ENCODE measurements at places on chromosomes 11 and 22. TPM values are rescaled to one million over a fixed set of nuclear protein-coding genes. Genes with fewer than 3 reads are reported as not detected.
A peak's percentile ranks its signal among the peaks of the same experiment; 100 is the strongest.

DNA sequence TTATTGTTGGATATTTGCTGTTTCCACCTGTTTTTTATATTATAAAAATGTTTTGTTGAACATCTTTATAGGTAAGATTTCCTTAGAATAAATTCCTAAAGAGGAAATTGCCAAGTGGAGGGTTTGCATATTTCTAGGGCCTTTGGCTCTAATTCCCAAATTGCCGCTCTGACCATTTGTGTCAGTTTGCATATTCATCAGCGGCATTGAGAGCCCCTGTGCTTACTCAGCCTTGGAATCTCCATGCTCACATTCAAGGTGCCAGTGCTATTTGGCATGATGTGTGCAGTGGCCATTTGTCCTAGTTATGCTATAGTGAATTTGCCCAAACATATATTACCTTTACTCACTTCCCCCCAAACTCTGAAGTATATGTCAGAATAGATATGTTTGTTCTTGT is 25.5 kb downstream of the KREMEN1 start:
- H3K36me3 ChIP-seq: no peaks in the 10 kb centered on the region
- H3K4me3 ChIP-seq: no peak overlapping the region
- no peak overlapping the region for H3K27ac ChIP-seq
- H3K4me1 ChIP-seq: peaks cover 10% of the 10 kb centered on the region
- H3K27me3 ChIP-seq: no peaks in the 10 kb centered on the region
- DNase-seq: no peak

SLC22A6 gene
- not detected for total RNA-seq

- no peak overlapping the region for H3K27ac ChIP-seq
- no peaks in the 10 kb centered on the region for H3K4me1 ChIP-seq
- H3K36me3 ChIP-seq: no peaks in the 10 kb centered on the region
- DNase-seq: peak; percentile 99
- H3K4me3 ChIP-seq: no peak overlapping the region
Measured at GRCh38 chr22:46661221-46661851, 41.1 kb downstream of the GRAMD4 start.

DNA sequence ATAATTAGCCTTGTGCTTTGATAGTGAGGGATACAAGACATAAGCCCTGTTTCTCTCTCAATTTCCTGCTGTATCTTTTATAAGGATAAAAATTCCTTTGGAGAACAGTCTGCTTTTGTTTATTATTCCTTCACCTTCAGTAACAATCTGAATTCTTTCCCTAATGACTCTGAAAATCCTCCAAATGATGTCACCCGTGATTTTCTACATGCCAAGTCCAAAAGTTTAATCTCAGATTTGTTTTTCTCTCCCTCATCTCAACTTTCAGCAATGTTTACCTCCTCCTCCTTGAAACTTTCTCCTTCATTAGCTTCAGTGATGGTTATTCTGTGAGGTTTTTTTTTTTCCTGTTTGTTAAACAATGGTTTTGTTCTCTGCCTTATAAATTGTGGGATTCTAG is 2.2 kb downstream of the OR51E2 start:
- no peak for DNase-seq
- H3K27ac ChIP-seq: no peak overlapping the region

ENTHD1 gene
- total RNA-seq: not detected

DNA sequence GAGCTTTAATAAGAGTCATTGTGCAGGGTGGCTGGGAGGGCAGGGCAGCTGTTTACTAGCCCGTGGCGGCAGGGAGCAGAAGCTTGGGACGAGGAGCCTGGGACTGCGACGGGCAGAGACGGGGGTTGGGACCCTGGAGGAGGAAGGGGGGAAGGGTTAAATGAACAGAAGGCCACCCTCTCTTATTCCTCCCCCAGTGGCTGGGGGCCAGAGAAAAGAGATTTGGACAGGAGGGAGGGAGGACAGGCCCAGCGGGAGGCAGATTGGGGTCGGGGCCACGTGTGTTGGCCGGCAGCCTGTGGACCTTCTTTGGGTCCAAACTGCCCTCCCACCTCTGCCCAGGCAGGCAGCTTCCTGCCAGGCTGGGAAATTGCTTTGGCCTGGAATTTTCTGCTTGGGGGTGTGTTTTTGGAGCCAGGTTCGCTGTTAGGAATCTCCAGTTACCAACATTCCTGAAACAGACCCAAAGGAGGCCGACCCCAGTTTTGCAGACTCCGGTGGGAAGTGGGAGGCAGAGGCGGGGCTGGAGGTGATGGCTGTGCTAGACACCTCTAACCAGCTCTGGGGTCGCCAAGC is 50.2 kb downstream of the APOL3 start:
- H3K27me3 ChIP-seq: no peaks in the 10 kb centered on the region
- no peaks in the 10 kb centered on the region for H3K4me1 ChIP-seq
- no peak for DNase-seq
- H3K27ac ChIP-seq: no peak overlapping the region

DNA sequence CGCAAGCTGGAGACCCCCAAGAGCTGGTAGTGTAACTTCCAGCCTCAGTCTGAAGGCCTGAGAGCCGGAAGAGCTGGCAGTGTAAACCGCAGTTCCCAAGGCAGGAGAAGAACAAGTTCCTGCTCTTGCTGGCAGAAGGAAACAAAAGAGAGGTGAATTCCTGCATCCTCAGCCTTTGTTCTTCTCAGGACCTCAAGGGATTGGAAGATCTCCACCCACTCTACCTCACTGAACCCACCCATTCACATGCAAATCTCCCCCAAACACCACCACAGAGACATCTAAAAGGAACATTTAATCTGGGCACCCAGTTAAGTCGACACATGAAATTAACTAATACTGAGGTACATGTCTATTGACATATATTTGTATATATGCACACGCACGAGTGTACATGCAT is 1310.3 kb downstream of the TBC1D22A start:
- H3K4me1 ChIP-seq: no peaks in the 10 kb centered on the region
- H3K27me3 ChIP-seq: no peaks in the 10 kb centered on the region
- no peak for DNase-seq
- H3K4me3 ChIP-seq: no peak overlapping the region
- no peaks in the 10 kb centered on the region for H3K36me3 ChIP-seq

DNA sequence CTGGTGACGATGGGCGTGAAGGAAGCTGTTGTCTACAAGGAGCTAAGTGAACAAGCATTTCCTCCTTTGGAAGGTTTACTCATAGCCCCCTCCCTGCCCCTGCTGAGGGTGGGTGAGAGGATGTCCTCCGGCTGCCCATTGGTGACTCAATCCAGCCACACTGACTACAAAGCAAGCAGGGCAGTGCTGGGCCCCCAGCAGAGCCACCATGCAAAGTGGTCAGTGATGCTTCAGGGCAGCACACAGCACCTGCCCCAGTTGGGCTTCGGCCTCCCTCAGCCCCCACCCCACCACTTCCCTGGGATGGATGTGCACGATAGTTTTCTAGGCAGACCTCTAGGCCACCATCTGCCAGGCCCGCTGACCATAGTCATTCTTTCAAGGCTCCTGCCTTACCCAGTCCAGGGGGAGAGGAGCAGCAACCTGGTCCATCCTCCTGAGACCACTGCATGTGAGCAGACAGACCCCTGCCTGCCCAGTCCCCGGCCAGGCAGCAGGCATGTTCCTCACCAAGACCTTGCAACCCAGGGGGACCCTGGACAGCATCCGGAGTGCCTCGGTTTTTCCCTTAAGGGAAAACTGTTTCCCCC is 125.1 kb downstream of the BCR start:
- no peaks in the 10 kb centered on the region for H3K27me3 ChIP-seq
- H3K36me3 ChIP-seq: peaks cover 3% of the 10 kb centered on the region
- peak overlapping the region; percentile 42 for H3K27ac ChIP-seq
- no peak overlapping the region for H3K4me3 ChIP-seq
- DNase-seq: peak; percentile 92

DNA sequence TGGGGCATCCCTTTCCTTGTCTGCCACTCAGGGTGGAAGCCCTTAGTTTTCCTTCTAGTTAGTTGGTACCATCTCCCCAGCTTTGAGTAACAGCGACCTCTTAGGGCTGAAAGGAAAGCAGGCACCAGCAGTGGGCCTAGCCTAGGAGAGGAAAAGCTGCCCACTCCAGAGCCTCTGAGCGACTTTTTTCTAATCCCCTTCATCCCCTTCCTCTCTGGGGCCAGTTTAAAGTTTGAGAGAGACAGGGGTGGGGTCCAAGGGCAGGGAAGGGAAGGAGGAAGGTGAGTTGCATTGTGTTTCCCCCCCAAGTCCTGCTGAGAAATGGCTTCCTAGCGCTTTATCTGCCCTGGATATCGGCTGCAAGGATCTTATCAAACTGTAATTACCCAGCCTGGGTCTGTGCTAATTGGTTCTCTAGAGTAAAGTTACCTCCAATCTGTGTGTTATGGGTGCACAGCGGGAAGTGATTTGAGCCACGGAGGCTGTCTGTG is 573.9 kb upstream of the CADM1 start:
- H3K36me3 ChIP-seq: no peaks in the 10 kb centered on the region
- no peaks in the 10 kb centered on the region for H3K27me3 ChIP-seq
- H3K4me1 ChIP-seq: no peaks in the 10 kb centered on the region
- H3K27ac ChIP-seq: no peak overlapping the region
- no peak for DNase-seq
- no peak overlapping the region for H3K4me3 ChIP-seq

GRCh38 chr11:103530257-103530656 is 421.0 kb downstream of the DYNC2H1 start:
- peaks cover 55% of the 10 kb centered on the region for H3K4me1 ChIP-seq
- peak overlapping the region; percentile 62 for H3K27ac ChIP-seq
- H3K4me3 ChIP-seq: no peak overlapping the region
- DNase-seq: no peak
- H3K36me3 ChIP-seq: no peaks in the 10 kb centered on the region

DNA sequence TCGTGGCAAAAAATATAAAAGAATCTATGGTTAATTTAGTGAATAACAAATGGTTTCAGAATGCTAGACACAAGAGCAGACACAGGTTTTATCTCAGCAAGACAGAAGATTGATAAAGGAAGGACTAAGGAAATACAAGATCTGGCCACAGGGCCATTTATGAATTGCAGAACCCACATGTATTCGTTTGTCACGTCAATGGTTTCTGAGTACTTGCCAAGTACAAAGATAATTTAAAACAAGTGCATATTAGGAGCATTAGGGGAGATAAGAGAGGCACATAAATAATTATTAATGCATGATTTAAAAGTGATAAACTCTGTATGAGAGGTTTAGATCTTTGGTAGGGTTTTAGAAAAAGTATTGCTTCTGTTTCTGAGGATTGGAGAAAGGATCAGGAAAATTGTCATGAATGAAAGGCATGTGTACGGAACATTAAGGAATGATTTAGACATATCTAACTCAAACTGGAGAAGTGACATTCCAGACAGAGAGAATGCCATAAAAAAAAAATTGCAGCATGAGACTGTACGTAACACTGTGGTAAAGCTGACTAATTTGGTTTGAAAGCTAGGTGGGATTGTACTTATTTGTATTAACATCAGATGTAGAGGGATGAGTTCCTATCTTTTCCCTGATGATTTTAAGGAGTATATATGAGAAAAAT is 727.1 kb downstream of the NELL1 start:
- no peaks in the 10 kb centered on the region for H3K36me3 ChIP-seq
- no peaks in the 10 kb centered on the region for H3K27me3 ChIP-seq
- H3K27ac ChIP-seq: no peak overlapping the region
- H3K4me1 ChIP-seq: no peaks in the 10 kb centered on the region
- no peak overlapping the region for H3K4me3 ChIP-seq
- no peak for DNase-seq

LRRC32 gene
- 37.6 TPM for total RNA-seq

BTBD18 gene
- total RNA-seq: not detected

DNA sequence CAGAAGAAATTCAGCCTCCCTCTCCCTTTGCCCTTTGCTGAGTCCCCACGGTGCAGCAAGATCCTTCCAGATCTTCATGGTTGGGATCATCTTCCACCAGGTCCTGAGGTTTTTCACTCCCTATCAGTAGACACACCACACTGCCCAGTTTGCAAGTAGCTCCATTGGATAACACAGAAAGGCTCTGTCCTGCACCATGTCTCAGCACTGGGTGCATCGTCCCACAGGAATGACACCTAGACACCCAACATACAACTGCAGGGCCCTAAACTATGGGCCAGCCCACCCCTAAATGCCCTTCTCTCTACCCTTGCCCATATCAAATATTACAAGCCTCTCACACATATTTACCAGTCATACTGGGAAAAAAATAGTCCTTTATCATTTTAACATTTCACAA is 9.4 kb downstream of the KLHL22 start:
- DNase-seq: peak; percentile 39
- no peaks in the 10 kb centered on the region for H3K27me3 ChIP-seq
- no peak overlapping the region for H3K27ac ChIP-seq
- no peak overlapping the region for H3K4me3 ChIP-seq
- no peaks in the 10 kb centered on the region for H3K36me3 ChIP-seq

HPX gene
- total RNA-seq: 0.59 TPM

- peaks cover 34% of the 10 kb centered on the region for H3K4me1 ChIP-seq
- H3K36me3 ChIP-seq: peaks cover 35% of the 10 kb centered on the region
- no peaks in the 10 kb centered on the region for H3K27me3 ChIP-seq
- H3K4me3 ChIP-seq: no peak overlapping the region
- peak overlapping the region; percentile 85 for H3K27ac ChIP-seq
Measured at GRCh38 chr11:130871616-130872015, 44.7 kb downstream of the SNX19 start.

- H3K27me3 ChIP-seq: no peaks in the 10 kb centered on the region
- H3K36me3 ChIP-seq: no peaks in the 10 kb centered on the region
- no peak overlapping the region for H3K27ac ChIP-seq
Measured at GRCh38 chr11:45252134-45252856, 33.8 kb downstream of the SYT13 start.

ATXN10 gene
- 138 TPM for total RNA-seq

DNA sequence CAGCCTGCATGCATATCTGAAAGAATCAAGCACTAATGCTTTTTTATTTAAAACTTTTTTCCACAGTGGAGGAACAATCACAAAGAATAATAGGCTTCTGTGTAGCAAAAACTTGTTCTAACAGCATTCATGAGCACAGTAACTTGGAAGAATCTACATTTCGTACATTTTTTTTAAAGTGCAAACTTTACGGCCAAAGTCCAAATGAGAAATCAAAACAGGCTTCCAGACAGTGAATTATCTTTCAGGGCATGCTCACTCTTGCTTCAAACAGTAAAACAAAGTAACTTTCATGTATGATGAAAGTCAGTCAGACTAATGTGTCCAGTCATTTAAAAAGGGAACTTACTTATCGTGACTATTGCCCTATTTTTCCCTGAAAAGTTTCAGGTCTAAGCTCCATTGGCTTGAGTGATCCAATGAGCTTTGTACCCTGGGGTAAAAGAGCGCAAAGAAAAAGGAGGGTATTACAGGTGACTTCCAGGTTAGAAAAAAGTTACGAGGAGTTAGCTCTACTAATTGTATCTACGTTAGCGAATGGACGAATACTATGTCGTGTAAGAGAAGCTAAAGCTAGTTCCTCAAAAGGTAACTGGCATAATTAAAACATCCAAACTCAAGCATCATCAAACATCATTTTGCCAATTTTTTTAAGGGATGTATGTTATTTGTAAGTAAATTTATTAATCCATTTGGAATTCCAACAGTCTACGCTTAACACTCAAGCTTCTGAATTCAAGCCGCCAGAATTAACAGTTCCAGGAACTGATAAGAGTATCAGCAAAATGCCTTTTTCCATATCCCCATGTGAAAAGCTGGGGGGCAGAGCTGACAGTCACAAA is 1.7 kb downstream of the PICALM start:
- no peaks in the 10 kb centered on the region for H3K27me3 ChIP-seq
- no peak for DNase-seq
- H3K36me3 ChIP-seq: no peaks in the 10 kb centered on the region
- H3K4me1 ChIP-seq: peaks cover 50% of the 10 kb centered on the region

Measured in osteoblast (primary cell).